Activated CD4-positive, CD25-positive, alpha-beta regulatory T cell treated with anti-CD3 and anti-CD28 coated beads, Interleukin-2, amount 50 U/mL, for 72 hours (primary cell): ENCODE measurements at places on chromosomes 3 and 15.

- no peak for DNase-seq
Observed at GRCh38 chr15:100150906-100151305, 190.9 kb downstream of the ADAMTS17 start.

- DNase-seq = no peak
Observed at GRCh38 chr3:139759470-139759869, 81.7 kb upstream of the NMNAT3 start.

DNA sequence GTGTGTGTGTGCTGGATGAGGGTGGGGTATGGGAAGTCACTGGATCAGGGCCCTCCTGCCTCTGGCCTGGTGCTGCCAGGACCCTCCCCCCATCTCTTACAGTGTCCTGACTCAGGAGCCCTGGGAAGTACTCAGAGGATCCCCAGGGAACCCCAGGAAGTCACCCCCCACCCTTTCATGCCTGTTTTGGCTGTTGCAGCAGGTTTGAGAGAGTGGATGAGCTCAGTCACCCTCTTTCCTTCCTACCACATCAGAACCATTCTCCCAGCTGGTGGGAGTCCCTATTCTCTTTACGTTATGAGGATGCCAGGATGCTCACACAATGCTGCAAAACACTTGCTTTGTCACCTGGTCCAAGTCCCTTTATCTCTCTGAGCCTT lies 59.0 kb downstream of the BDH1 start:
- no peak for DNase-seq

- DNase-seq = peak; percentile 23
Observed at GRCh38 chr3:129625072-129625874, 18.8 kb upstream of the PLXND1 start.

GRCh38 chr3:130904491-130904890 lies 10.6 kb downstream of the ATP2C1 start:
- DNase-seq = no peak

GRCh38 chr15:60003243-60004008 lies 685 bp upstream of the FOXB1 start:
- no peak for DNase-seq

GRCh38 chr3:120324190-120324589 lies 25.0 kb downstream of the LRRC58 start:
- no peak for DNase-seq

GRCh38 chr15:97030251-97030650 lies 699.8 kb downstream of the NR2F2 start:
- DNase-seq = no peak

GRCh38 chr3:12413721-12414255 lies 70.5 kb upstream of the TSEN2 start:
- DNase-seq = no peak

- no peak for DNase-seq
Observed at GRCh38 chr3:39094851-39095677, 12.4 kb downstream of the GORASP1 start.

GRCh38 chr15:60905587-60905986 lies 323.5 kb downstream of the RORA start:
- no peak for DNase-seq

GRCh38 chr3:97821287-97821773 lies 481 bp upstream of the CRYBG3 start:
- DNase-seq = peak; percentile 47
